ENCODE measurements at places on chromosomes 3 and 15.

DNA sequence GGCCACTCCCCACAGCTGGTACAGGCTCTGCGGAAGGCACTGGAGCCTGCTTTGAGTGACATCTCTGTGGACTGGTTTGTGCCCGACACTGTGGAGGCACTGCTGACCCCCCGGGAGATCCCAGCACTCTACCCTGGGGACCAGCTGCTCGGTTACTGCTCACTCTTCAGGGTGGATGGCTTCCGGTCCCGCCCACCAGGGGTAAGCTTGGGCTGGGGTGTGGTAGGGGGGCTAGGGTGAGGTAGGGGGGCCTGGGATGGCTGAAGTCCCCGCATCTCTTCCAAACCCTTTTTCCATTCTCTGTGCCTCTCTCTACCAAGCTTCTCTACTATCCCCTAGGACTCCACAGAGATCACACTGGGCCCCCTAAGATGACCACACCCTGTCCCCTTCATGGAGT lies 7.8 kb downstream of the VWA5B2 start:
- no peak for DNase-seq

DNA sequence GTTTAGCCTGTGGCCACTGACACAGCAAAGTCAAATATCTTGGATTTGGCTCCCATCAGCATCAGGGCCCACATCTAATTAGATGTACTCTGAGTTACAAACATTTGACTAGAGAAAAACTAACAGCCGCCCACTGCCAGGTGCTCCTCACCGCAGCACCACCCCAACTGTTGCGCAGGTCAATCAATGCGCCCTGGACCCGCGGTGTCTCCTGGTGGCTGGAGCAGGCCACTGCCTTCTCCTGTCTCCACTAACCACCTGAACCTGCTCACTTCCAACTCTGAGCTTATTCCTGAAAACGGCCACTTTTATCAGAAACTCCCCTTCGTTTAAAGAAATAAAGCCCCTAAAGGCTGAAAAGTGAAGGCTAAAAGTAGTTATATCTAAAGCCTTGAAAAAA lies 4.3 kb downstream of the RIOX2 start:
- DNase-seq = no peak

DNA sequence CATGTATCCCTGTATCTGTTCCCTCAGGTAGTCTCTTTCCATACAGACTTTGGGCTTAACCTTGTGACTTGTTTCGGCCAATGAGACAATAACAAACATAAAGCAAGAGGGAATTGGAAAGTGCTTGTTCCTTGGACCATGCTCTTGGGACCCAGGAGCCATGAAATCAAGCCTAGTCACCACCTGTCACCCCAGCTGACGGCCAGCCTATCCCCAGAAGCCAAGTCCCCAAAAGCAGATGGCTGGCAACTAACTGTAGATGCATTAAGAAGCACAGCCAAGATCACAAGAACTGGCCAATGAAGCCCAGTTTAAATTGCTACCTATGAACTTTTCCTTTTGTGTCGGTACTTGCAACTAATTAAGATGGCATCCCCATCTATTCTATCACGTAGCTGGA lies 822.0 kb downstream of the CADM2 start:
- DNase-seq = no peak

GRCh38 chr3:57003676-57004075 lies 56.8 kb upstream of the SPATA12 start:
- no peak for DNase-seq

- no peak for DNase-seq
These were observed 10.1 kb upstream of the C3orf22 start for GRCh38 chr3:126568776-126569342.

- DNase-seq = peak; percentile 75
These were observed 980 bp upstream of the RAB27A start for GRCh38 chr15:55290528-55291057.

GRCh38 chr15:51697163-51697562 lies 15.9 kb downstream of the SCG3 start:
- no peak for DNase-seq

DNA sequence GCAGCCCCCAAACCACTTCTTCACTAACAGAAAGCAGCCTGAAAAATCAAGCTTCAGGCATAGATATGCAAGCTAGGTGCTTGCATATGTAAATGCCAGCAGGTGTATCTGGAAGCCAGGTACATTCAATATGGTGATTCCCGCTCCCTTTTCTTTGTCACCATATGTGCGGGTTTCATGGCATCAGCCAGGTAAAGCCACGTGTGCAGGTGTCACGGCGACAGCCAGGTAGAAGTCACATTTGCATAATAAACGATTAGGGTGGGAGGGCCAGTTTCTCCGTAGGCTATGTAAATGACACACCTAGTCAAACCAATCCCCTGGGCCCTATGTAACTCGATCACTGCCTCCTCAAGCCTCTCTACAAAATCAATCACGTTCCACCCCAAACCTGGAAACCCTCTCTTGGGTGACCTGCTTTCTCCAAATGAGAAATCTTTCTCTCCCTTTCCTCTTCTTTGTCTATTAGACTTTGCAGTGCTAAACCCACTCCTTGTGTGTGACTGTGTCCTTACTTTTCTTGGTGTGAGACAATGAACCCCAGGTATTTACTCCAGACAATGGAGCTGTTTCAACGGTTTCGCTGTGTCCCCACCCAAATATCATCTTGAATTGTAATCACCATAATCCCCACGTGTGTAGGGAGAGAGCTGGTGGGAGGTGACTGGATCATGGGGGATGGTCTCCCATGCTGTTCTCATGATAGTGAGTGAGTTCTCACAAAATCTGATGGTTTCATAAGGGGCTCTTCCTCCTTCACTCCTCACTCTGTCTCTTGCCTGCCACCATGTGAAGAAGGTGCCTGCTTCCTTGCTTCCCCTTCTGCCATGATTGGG lies 44.6 kb downstream of the ONECUT1 start:
- no peak for DNase-seq

DNA sequence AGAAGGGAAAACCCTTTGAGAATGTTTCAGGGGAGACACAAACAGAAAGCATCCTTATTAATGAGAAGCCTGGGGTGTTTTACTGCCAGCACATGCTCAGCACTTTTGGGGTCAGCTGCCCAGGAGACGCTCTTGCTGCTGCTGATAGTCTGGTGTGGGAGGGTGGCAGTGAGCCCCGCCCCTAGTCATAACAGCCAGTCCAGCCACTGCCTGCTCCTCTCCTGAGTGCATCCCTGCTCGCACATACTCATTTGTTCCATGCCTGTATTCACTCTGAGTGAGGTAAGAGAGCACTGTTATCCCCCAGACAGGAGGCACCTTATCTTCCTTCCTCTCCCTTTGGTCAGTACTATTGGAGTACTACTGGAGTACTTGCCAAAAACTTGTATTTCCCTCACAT lies 101.3 kb downstream of the ETFA start:
- no peak for DNase-seq

GRCh38 chr3:146250449-146251382 lies at the start of gene PLSCR4:
TSS of gene PLSCR4 (minus strand) at chr3:146251105. CDS start at chr3:146222071, 29,034 bp downstream.
- DNase-seq = peak; percentile 17

GRCh38 chr3:184377374-184377773 lies 633 bp downstream of the THPO start:
- no peak for DNase-seq

GRCh38 chr3:175187586-175187985 lies 328.5 kb downstream of the NAALADL2 start:
- no peak for DNase-seq

DNA sequence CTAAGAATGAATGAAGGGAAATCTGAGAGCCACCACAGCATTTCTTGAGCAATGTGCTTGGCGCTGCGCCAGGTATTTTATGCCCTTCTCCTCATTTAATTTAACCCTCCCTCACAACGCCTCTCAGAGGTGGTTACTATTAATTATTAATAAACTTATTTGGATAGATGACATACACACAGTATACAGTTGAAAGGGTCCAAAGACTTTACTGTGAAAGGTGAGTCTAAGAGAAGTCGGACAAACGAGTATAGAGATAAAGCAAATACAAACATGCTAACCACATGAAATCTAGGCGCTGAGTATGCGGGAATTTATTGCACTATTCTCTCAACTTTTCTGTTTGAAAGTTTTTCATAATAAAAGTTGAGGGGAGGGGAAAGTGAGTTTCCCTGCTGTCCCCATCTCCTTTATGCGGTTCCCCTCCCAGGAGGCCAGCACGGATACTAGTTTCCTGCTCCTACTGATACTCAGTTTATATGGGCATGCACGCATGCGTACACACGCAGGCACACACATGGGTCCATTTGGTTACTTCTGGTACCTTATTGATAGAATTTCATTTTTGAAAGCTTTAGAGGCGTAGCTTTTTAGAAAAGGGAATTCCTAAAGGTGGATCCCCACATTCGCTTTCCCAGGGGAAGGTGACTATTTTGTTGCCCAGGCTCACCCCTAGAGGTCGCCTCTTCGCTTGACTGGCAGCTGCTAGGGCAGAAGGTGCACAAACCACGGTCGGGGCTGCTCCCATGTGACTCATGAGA lies 28.5 kb upstream of the KCTD6 start:
- DNase-seq = peak; percentile 46

- DNase-seq = no peak
These were observed 934.9 kb downstream of the VGLL3 start for GRCh38 chr3:86056032-86056431.

- no peak for DNase-seq
These were observed 8.1 kb downstream of the MRPL3 start for GRCh38 chr3:131494706-131495105.

DNA sequence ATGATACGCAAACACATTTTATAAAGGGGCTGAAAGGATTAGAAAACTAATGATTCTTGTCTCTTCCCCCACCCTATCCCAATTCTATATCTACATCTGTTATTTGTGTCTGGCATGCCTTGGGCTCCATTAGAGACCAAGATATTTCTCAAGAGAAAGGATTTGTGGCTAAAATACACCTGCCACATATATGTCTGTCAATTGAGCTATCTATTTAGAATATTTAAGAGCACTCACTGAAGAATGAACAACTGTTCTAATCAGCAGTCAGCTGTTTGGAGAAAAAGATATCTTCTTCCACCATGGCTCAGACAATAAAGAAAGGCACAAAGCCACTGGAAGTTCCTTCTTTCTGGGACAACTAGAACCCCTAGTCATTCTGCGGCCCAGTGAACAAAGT lies 61.7 kb upstream of the LRRN1 start:
- DNase-seq = no peak

GRCh38 chr3:126946405-126946804 lies 36.5 kb upstream of the PLXNA1 start:
- DNase-seq = no peak

- DNase-seq = no peak
These were observed 41.8 kb upstream of the IQSEC1 start for GRCh38 chr3:13114811-13115575.

- no peak for DNase-seq
These were observed 152.6 kb upstream of the UMPS start for GRCh38 chr3:124577494-124578167.

- DNase-seq = no peak
These were observed 171.1 kb downstream of the RAB11A start for GRCh38 chr15:66040211-66040892.

- no peak for DNase-seq
These were observed 56.0 kb upstream of the MME start for GRCh38 chr3:155024006-155024638.

GRCh38 chr15:66251790-66252684 lies 1.5 kb downstream of the MEGF11 start:
- DNase-seq = peak; percentile 97

GRCh38 chr3:31408720-31409119 lies 124.0 kb upstream of the STT3B start:
- DNase-seq = no peak

DNA sequence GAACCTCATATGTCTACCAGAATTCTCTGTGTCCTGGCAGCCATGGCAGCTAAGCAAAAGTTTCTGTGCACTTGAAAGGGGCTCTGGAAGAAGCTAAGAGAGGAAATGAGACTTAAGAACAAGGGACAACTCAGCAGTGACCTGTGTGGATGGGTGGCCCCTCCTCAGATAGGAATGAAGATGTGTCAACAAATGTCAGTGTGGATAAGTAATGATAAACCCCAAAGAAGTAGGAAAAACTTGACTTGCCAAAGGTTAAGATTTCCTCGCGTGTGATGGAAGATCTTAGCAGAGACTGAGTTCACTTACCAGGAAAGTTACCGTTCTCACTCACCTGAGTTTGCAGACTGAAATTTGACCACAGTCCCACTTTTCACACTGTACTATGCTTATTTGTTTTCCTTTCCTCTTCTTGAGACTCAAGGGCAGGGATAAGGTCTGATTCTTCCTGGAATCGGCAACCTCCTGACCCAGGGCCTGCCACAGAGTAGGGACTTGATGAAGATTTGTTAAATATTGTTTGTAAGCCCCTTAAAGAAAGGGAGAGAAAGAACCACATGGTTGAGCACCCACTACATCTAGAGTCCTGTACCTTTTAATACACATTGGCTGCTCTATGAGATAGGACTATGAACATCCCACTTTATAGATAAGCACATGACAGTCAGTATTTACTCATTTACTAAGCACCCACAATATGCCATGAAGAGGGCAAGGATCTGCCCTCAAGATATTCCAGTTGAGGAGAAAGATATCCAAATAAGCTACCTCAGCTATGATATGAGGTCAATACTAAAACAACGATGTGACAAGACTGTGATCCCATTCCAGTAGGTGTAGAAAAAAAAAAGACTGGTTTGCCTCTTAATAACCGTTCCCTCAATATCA lies 7.3 kb upstream of the HRH1 start:
- DNase-seq = no peak

DNA sequence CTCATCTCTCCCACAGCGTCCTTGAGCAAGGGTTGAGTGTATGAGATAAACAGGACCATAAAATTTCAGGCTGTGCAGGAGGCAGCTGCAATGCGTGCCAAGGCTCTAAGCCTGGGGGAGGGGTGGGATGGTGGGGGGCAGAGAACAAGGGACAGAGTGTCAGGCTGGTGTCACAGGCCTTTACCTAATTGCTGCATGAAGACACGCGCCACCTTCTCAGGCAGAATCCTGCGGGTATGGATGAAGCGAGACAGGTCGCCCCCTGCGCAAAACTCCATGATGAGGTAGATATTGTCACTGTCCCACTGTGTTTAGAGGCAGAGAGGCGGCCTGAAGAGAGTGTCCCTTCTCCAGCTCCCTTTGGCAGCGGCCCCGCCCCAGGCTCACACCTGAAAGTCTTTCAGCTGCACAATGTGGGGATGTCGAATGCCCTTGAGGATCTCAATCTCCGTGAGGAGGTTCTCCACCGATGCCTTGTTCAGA lies 1.0 kb downstream of the ULK3 start:
- no peak for DNase-seq

DNA sequence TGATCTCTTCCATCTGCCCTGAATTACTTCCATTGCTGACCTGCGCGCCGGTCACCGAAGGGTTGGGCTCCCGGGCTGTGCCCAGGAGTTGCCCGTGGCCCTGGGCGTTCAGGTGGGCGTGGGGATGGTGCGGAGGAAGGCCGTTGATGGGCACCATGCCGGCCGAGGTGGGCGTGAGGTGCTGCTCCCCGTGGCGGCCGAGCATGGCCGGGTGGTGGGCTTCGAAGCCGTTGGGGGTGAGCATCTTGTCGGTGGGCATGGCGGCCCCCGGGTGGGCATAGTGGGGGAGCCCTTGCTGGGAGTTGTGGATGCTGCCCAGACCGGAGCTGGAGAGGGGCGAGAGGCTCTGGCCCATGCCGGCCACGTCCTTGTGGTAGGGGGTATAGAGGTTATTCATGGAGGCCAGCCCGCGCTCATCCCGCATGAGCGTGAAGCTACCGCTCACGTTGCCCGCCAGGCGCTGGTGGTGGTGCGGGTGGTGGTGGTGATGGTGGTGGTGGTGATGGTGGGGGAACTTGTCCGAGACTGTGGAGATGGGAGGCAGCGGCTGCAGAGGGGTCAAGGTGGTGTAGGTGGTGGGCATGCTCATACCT lies 1.0 kb downstream of the ONECUT1 start:
- DNase-seq = no peak

- DNase-seq = no peak
These were observed 10.6 kb upstream of the BTBD1 start for GRCh38 chr15:83077491-83078230.

GRCh38 chr15:52677593-52678467 lies 1.4 kb downstream of the ATOSA start:
- DNase-seq = peak; percentile 28

Measured in HuH-7.5 (cell line).